Stimulated activated naive CD8-positive, alpha-beta T cell treated with anti-CD3 and anti-CD28 coated beads, Interleukin-15, Interleukin-2, amounts not matched to agents 100 U/mL and 50 U/mL, for 24 hours (primary cell): ENCODE measurements at places on chromosomes 13 and 19.

DNA sequence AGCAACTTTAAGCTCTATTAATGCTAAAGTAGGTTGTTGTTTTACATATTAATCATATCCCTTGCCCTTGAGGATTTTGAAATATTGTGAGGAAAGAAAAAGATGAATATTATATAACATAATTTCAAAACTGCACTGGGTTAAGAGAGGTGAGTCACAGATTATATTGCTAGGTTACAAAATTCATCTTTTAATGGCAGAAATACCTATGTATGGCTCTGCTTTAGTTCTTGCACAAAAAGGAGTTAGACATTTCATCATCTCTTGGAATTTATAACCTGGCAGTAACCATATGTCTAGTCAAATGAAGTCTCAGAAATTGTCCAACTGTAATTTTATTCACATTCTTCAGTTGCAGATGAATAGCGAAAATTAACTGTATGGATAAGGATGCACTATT is 2041.1 kb downstream of the OLFM4 start:
- DNase-seq = no peak

GRCh38 chr19:6048348-6048747 is 62.0 kb downstream of the RFX2 start:
- DNase-seq = no peak

DNA sequence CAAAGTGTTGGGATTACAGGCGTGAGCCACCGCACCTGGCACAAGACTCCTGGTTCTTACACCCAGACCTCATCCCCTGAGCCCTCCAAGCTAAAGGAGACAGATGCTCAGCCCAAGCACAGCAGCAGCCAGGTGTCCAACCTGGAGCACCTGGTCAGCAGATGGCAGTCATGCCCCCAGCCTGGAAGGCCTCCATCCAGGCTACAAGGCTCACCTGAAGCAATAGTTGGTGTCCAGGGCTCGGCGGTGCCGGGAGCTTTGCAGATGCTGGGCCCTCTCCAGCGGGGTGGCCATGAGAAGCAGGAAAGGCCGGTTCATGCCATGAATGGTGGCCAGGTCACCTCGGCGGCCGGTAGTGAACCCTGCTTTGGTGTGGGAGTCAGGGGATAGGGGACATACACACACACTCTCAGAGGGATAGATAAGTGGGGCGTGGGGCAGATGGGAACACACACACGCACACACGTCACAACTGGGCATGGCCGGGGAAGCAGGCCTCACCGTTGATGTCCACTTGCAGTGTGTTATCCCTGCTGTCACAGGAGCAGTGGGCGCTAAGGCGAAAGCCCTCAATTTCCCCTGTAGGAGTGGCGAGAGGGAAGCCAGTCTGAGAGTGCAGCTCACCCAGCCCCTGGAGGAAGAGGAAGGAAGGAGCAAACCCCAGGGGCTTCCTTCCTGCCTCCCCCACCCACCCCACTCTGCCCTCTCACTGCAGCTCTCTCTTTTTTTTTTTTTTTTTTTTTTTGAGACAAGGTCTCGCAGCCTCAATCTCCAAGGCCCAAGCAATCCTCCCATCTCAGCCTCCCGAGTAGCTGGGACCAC is 11.8 kb downstream of the TGFB1 start:
- no peak for DNase-seq

- no peak for DNase-seq
Observed at GRCh38 chr19:2532252-2533071, 56.5 kb downstream of the GADD45B start.

DNA sequence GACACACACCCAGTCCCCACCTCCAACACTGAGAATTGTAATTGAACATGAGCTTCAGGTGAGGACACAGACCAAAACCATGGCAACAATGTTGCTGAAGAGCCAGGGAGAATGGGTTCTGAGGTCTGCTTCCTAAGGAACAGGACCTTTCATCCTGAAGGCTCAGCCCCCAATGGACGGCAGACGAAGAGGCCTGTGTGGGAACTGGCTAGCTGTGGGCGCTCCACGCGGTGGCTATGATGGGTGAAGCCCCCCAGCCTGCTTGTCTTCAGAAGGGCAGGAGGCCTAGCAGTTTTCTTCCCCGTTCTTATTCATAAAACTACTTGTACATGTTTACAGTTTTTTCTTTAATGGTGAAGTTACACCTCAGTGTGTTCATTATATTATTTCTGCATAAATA is 136.1 kb upstream of the SPACA7 start:
- no peak for DNase-seq

DNA sequence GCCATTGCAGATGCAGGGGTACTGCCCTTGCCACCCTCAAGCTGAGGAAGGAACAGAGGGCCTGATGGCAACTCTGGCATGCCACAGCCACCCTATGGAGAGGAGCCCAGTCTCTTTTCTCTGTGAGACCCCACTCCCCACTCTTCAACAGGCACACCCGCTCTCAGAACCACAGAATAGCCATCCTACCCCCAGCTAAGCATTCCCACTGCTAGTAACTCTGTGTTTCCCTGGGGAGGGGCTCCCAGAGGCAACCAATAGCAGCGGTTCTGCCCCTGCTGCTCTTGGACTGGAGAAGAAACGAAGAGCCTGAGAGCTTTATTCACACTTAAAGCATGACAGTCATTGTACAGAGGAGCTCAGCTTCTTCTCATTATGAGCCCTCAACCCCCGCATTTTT is 49.3 kb downstream of the UBL3 start:
- DNase-seq = no peak

DNA sequence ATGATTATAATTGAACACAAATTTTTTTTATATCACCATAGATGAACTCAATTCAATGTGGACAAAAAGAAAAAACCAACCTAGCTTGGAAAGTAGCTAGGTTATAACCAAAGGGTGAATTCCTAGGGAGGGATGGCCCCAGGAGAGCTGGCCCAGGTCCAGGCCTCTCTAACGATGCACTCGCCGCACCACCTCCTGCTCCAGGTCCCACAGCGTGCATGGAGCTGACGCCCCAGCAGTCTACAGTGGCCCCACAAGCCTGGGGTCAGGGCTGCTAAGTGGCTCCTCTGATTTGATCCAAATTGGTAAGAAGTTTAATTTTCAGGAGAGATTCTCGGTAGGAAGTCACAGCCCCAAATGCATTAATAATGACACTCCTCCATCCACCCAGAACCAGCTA is 48.8 kb downstream of the TSHZ3 start:
- no peak for DNase-seq

DNA sequence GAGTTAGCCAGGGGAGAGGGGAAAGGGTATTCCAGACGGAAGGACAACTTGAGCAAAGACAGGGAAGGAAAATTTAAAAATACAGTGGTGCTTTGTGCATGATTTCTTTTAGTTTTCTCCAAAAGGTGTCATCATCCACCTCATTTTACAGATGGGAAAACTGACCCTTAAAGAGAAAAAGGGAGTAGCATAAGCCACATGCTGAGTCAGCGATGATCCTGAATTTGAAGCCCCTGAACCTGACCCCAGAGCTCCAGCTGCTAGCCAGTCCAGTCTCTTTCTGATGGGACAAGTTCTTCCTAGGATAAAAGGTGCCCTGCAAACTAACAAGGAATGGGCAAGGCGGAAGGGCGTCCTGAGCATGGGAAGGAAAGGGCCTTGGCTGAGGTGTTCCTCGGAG is 10.3 kb downstream of the CABP5 start:
- no peak for DNase-seq

DNA sequence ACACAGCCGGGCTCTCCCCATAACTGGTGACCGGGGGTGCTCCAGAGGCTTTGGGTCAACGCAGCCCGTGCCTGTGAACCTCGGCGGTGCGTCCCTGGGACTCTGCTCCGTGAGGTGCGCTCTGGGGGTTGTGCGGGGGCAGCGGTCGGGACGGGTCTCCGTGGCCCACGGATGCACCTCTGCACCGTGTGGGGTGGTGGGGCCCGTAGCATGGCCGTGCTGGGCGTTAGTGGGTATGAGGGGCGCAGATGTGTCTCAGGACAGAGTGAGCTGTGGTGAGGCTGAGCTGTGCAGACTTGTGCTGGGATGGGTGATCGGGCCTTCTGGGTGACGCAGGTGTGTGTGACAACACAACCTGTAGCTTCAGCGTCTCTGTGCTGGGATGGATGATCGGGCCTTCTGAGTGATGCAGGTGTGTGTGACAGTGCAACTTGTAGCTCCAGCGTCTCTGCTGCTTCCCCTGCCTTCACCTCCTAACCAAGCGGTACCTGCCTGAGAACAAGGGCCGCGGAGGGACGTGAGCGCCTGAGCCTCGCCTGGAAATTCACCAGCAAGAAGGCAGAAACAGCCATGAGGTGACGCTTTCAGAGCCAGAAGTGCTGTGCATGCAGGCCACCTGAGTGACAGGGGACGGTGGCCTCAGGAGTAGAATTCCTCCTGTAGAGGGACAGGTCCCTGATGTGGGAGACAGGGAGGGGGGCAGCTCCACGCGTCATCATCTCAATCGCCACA is 599 bp downstream of the ZNF331 start:
- DNase-seq = no peak

- DNase-seq = no peak
Observed at GRCh38 chr13:90485436-90485835, 862.1 kb upstream of the MIR17HG start.

GRCh38 chr19:23071147-23071511 is 45.7 kb upstream of the ZNF730 start:
- peak; percentile 6 for DNase-seq

DNA sequence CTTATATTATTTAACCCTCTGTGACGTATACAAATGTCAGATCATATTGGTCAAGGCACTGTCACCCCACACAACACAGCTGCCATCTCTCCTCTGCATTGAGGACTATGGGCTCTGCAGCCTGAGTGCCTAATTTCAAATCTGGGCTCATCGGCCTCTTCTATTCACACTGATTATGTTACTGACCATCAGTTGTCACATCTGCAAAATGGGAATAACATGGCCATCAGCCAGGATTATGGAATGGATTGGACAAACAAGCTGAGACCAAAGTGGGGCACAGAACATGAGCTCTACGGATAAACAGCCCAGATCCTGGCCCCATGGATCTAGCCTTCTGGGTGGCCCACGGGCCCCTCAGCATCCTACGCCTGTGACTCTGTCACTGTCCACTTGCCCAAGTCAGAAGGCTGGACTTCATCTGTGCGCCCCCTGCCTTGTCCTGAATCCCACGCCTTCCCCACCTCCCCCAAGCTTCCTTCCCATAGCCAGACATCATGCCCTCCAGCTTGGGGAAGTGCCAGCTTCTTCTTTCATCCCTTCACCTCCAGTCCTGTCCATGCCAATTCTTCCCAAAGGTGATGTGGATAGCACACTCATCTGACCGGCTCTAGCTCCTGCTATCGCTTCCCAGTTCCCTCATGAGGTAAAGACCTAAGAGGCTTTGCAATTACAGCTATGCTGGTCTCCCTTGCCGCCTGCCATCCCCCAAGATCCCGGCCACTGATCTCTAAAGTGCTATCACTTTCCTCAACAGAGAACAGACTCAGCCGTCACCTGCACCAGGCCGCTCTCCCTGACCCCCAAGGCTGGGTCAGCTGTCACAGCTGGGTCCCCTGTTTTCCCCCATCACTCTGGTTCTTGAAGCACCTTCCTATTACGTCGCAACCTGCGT is 872 bp downstream of the FARSA start:
- no peak for DNase-seq

DNA sequence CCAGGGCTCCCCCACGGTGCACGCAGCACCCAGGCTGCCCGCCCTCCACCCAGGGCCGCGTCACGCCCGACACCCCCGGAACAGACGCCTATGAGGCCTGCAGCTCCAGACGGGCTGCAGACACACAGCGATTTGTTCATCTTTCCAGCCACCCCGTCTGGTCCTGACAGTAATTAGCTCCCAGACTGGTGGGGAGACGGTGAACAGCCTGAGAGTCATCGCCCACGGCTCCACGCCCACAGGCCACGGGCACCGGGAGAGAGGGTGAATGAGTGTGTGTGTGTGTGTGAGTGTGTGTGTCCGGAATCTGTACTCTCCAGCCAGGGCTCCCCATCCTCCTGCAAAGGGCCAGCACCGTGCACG is 18.1 kb downstream of the GADD45B start:
- no peak for DNase-seq

DNA sequence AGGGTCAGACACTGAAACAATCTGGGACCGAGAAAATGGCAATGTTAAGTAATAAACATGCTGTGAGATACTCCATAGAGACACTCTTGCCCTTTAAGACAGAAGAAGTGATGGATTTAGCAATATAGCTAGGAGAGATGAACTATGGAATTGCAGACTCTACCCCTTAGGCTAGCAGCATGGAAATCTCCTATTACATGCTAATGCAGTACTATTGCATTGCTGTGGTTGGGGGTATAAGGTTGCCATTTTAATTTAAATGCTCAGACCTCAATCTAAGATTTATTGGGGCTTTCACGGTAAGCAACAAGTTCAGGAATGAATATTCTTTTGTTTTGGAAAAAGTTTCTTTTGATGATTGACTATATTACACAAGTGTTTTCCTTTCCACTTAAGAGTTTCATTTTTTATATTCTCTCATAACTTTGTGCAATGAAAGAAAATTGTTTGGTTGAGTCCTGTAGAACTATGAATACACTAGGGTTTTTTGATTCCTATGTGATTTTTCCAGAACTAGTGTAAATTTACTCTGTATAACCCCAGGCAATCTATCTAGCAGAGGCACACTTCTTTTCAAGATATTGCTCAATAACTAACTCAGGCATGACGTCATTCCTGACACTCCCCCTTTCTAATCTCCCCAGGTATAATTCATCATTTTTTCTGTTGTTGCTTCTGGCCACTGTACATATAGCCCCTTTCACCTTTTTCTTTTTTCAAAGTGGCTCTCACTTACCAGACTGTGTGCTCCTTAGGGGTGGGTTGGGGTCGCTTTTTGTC is 394.7 kb upstream of the KLF12 start:
- DNase-seq = no peak
